ENCODE measurements at places on chromosomes 2 and 18.

GRCh38 chr2:176096243-176096985, 3.2 kb upstream of the HOXD12 start:
- peaks cover 29% of the 10 kb centered on the region for H3K4me1 ChIP-seq
- no peak for DNase-seq
- H3K27me3 ChIP-seq: peaks cover 85% of the 10 kb centered on the region
- peaks cover 3% of the 10 kb centered on the region for H3K36me3 ChIP-seq

- DNase-seq: no peak
- H3K4me3 ChIP-seq: no peak overlapping the region
- H3K4me1 ChIP-seq: no peaks in the 10 kb centered on the region
- H3K27ac ChIP-seq: no peak overlapping the region
Measured at GRCh38 chr18:32674491-32674890, 98.3 kb downstream of the KLHL14 start.

DNA sequence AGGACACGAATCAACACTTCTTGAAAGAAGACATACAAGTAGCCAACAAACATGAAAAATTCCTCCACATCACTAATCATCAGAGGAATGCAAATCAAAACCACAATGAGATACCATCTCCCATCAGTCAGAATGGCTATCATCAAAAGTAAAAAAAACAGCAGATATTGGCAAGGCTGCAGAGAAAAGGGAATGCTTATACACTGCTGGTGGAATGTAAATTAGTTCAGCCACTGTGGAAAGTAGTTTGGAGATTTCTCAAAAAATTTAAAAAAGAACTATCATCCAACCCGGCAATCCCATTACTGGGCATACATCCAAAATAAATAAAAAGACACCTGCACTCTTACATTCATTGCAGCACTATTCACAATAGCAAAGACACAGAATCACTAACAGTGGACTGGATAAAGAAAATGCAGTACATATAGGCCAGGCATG, 78.7 kb downstream of the GRB14 start:
- no peak for DNase-seq
- H3K27ac ChIP-seq: no peak overlapping the region
- no peaks in the 10 kb centered on the region for H3K27me3 ChIP-seq

DNA sequence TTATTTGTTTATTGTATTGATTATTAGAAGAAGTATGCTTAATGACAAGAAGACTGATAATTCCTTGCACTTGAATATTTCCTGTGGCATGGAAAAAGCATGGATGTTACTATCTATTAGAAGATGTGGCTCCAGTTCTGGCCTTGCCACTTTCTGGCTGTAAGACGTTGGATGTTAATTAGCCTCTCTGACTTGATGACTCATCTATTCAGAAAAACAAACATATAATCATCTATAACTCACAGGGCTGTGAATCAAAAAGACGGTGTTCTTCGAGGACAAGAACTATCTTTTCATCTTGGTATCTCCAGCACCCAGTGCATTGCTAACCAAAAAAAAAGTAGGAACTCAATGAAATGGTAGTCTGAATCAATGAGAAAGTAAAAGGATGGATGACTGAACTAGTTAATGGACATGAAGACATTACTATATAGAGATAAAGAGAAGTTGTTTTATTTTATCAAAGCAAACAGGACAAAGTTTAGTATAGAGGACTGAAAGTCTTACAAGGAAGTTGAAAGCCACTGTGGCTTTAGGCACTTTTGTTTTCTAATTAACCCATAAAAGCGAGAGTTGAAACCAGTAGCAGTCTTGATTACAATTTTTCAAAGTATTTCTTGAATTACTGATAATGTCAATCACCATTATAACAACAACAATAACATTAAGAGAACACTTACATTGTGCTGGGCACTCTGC, 145.3 kb downstream of the RND3 start:
- H3K27me3 ChIP-seq: no peaks in the 10 kb centered on the region
- peaks cover 3% of the 10 kb centered on the region for H3K4me1 ChIP-seq
- H3K4me3 ChIP-seq: no peak overlapping the region
- no peak for DNase-seq
- no peak overlapping the region for H3K27ac ChIP-seq

DNA sequence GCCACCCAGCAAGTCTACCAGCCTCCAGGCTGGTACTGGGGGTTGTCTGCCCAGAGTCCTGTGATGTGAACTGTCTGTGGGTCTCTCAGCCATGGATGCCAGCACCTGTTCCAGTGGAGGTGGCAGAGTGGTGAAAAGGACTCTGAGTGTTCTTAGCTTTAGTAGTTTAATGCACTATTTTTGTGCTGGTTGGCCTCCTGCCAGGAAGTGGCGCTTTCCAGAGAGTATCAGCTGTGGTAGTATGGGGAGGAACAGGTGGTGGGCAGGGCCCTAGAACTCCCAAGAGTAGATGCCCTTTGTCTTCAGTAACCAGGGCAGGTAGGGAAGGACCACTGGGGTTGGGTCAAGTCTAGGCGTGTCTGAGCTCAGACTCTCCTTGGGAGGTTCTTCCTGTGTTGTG, 356.7 kb downstream of the STK39 start:
- H3K36me3 ChIP-seq: peaks cover 9% of the 10 kb centered on the region
- H3K4me1 ChIP-seq: no peaks in the 10 kb centered on the region
- no peak overlapping the region for H3K27ac ChIP-seq
- DNase-seq: no peak

- H3K27me3 ChIP-seq: peaks cover 6% of the 10 kb centered on the region
- peak overlapping the region; percentile 82 for H3K4me3 ChIP-seq
- no peak overlapping the region for H3K27ac ChIP-seq
Measured at GRCh38 chr18:5630057-5630899, 86.5 kb upstream of the EPB41L3 start.

DNA sequence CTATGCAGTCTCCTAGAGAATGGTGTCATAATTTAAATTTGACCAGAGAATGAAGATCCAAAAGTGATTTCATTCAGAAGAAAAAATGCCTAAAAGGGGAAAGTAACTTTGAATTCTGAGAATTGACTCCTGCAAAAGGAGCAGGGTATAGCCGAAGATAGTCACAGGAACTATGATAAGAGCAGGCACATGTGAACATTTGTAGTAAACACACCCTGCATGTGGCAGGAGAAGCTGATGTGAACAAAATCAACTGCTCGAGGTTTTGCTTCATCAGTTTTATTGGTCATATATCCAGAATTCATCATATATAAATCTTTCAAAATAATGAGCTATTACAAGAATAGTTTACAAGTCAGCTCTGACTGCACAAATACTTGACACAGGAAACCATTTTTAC, 14.0 kb downstream of the MCFD2 start:
- H3K36me3 ChIP-seq: peaks cover 12% of the 10 kb centered on the region
- H3K27me3 ChIP-seq: no peaks in the 10 kb centered on the region
- H3K4me3 ChIP-seq: no peak overlapping the region
- peaks cover 7% of the 10 kb centered on the region for H3K4me1 ChIP-seq
- no peak overlapping the region for H3K27ac ChIP-seq

DNA sequence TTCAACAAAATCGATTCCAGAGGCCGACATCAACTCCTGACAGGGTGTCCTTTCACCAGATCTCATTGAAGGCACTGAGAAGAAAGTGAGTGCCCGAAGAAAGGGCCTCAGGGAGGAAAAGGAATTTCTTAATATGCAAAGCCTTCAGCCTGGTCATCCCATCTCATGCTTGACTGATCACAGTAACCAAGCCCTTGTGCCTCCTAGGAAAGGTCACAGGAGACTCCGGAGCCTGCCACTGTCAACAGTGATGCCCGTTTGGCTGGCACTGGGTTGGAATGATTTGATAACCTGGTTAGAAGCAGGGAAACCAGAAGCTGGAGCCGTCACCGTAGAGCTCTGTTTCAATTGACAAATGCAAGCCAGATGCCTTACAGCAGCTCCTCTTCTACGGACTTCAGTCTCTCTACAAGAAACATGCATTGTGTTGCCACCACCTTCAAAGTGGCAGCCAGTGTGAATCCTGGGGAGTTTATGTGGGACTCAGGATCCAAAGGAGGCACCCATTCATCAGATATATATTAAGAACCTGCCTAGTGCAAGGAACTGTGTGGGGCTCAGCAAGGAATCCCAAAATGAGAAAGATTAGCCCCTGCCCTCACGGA, 24.6 kb downstream of the COX7A2L start:
- H3K4me3 ChIP-seq: no peak overlapping the region
- peaks cover 30% of the 10 kb centered on the region for H3K4me1 ChIP-seq
- no peaks in the 10 kb centered on the region for H3K27me3 ChIP-seq
- H3K36me3 ChIP-seq: peaks cover 47% of the 10 kb centered on the region
- no peak for DNase-seq

- H3K27ac ChIP-seq: peak overlapping the region; percentile 97
- peaks cover 62% of the 10 kb centered on the region for H3K4me1 ChIP-seq
- H3K36me3 ChIP-seq: peaks cover 2% of the 10 kb centered on the region
- DNase-seq: no peak
- no peak overlapping the region for H3K4me3 ChIP-seq
- H3K27me3 ChIP-seq: no peaks in the 10 kb centered on the region
Measured at GRCh38 chr18:58361212-58361611, 267.7 kb downstream of the ALPK2 start.

GRCh38 chr2:12816379-12817306, 99.9 kb downstream of the TRIB2 start:
- peaks cover 19% of the 10 kb centered on the region for H3K4me1 ChIP-seq
- DNase-seq: no peak
- no peaks in the 10 kb centered on the region for H3K27me3 ChIP-seq
- no peak overlapping the region for H3K27ac ChIP-seq
- no peak overlapping the region for H3K4me3 ChIP-seq
- peaks cover 2% of the 10 kb centered on the region for H3K36me3 ChIP-seq

- no peak overlapping the region for H3K4me3 ChIP-seq
- no peak for DNase-seq
- no peaks in the 10 kb centered on the region for H3K36me3 ChIP-seq
- peaks cover 4% of the 10 kb centered on the region for H3K4me1 ChIP-seq
- H3K27ac ChIP-seq: no peak overlapping the region
- H3K27me3 ChIP-seq: peaks cover 2% of the 10 kb centered on the region
Measured at GRCh38 chr2:15583826-15584225, 7.8 kb upstream of the DDX1 start.

DNA sequence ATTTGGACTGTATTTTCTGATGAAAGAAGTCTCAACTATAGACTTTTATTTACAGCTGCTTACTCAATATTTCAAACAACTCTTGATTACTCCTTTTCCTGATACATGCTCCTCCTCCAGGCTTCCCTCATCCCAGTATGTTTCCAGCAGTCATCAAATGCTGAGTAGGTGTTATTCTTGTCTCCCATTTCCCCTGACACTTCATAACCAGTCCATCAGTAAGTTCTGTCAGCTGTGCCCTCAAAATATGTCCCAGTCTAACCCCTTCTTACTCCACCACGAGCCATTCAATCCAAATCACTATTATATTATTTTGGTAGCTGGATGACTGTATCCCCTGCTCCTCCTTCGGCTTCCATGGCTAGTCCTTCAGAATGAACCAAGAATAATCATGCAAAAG, 189.1 kb upstream of the DTNA start:
- DNase-seq: no peak
- H3K36me3 ChIP-seq: no peaks in the 10 kb centered on the region
- H3K4me3 ChIP-seq: no peak overlapping the region
- H3K27ac ChIP-seq: no peak overlapping the region

DNA sequence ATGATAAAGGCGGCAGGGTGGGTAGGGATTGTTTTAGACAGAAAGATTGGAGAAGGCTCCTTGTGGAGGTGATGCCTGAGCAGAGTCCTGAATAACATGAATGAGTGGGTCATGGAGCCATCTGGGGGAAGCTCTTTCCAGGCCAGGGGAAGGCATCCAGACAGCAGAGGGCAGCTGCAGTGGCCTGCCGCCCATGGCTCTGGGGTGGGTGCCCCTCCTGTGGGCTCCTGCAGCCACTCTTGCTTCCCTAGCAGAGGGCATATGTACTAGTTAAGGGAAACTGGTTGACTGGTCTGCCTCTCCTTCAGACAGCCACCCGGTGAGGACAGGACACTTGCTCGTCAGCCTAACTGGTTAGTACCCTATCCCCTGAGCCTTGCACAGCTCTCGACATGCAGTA, 46.5 kb upstream of the SLC1A4 start:
- no peak overlapping the region for H3K4me3 ChIP-seq
- H3K27ac ChIP-seq: no peak overlapping the region
- no peaks in the 10 kb centered on the region for H3K27me3 ChIP-seq

DNA sequence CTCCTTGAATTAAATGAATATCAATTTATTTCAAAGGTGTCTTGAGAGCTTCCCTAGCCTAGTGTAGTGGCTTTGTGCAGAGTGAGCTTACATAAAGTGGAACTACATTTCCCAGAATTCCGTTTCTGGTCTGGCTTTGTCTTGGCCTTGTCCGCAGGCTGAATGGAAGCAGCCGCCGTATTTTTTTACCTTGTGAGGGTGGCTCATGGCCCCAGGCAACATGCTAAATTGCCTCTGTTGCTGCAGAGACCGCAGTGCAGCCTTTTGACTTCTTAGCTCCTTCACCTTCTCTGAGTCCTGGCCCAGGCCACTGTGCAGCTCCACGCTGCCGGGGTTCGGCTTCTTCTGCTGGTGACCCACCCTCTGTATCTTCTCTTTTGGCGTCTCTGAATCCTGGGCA, 114.8 kb upstream of the SLC38A11 start:
- no peaks in the 10 kb centered on the region for H3K27me3 ChIP-seq
- no peak overlapping the region for H3K27ac ChIP-seq
- H3K4me1 ChIP-seq: peaks cover 14% of the 10 kb centered on the region
- DNase-seq: no peak
- no peaks in the 10 kb centered on the region for H3K36me3 ChIP-seq

- peak overlapping the region; percentile 53 for H3K27ac ChIP-seq
- no peaks in the 10 kb centered on the region for H3K27me3 ChIP-seq
- H3K4me3 ChIP-seq: no peak overlapping the region
- no peak for DNase-seq
- H3K36me3 ChIP-seq: no peaks in the 10 kb centered on the region
Measured at GRCh38 chr2:64114063-64114911, 29.9 kb downstream of the PELI1 start.

DNA sequence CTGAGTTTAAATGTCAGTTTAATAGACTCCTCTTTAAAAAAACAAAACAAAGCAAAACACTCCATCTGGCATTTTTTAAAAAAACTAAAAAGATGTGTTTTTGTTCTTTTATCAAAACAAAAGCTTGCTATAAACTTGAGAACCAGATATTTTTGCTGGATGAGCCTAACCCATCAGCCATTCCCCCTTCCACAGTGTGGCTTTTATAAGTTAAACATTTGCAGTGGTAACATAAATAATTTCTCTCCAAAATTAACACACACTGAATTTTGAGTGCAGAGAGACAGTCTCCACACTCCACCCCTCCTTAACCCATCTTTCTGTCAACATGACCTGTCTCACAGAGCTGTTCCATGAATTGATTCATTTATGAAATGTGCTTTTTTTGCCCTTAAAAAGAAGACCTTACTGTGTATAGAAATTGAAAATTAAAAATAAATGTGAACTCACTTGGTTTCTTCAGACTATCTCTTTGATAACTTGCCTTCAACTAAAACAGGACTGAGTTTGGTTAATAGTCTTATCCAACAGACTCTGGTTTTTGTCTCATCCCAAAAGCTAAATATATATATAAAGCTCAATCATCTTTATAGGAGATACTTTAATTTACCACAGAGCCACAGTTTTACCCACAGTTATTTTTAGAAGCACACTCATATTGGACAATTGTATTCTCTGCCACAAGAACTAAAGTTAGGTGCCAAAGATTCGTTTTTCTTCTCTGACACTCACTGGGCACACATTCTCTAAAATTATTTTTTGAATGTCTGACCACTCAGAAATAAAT, 64.8 kb upstream of the STK39 start:
- DNase-seq: no peak
- peaks cover 53% of the 10 kb centered on the region for H3K4me1 ChIP-seq
- H3K4me3 ChIP-seq: no peak overlapping the region
- H3K36me3 ChIP-seq: peaks cover 4% of the 10 kb centered on the region

GRCh38 chr2:47599171-47599570, 183.8 kb upstream of the MSH6 start:
- H3K27me3 ChIP-seq: peaks cover 20% of the 10 kb centered on the region
- no peak for DNase-seq
- no peak overlapping the region for H3K4me3 ChIP-seq
- no peaks in the 10 kb centered on the region for H3K36me3 ChIP-seq
- H3K4me1 ChIP-seq: no peaks in the 10 kb centered on the region
